ENCODE measurements at places on chromosomes 12 and 14.

- no peak for DNase-seq
These were observed 86.3 kb upstream of the AMN1 start for GRCh38 chr12:31815096-31815495.

GRCh38 chr14:67137744-67138371 is 51.4 kb upstream of the GARIN2 start:
- peak; percentile 12 for DNase-seq

DNA sequence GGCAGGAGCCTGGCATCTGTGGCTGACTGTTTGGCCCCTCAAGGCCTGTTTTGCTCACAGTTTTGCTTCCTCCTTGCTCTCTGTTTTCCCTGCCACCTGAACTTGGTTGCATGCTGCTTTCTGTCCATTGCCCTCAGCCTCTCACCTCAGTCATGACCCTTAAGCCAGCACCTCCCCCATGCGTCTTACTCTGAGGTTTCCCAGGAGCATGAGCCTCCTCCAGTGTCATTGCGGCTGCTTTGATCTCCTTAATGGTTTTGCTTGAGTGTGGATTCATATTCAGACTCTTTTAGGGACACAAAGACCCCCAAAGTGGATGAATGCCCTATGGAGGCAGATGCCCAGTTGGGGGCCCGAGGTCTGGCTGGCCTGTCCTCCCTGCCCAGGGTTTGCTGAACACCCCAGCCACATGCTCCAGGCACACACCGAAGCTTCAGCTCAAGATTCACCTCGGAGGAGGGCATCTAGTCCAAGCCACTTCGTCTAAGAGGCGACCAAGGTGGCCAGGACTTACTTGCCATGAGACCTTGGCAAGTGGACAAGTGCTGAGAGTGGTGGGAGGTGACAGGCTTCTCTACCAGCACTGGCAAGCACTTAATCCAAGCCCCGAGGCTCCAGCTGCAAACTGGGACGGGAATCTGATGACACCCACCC is 95.4 kb upstream of the DIO3 start:
- DNase-seq: no peak

DNA sequence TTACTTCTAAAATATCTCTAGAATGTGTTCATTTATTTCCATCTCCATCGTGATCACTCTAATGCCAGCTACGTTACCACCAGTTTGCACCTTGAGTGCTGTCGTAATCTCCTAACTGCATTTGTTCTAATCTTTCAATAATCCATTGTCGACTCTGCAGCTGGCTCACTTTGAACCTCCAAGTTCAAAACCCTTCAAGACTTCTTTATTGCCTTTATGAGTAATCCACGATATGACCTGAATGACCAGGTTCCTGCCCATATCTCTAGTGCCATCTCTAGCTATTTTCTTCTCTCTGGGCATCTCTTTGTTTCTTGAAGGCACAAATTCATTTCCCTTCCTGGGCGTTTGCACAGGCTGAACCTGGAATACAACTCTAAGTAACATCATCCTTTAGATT is 76.7 kb downstream of the SRGAP1 start:
- DNase-seq: no peak

- no peak for DNase-seq
These were observed 342.6 kb upstream of the E2F7 start for GRCh38 chr12:77407931-77408330.

GRCh38 chr12:43776498-43776897 is 17.7 kb downstream of the IRAK4 start:
- peak; percentile 30 for DNase-seq

DNA sequence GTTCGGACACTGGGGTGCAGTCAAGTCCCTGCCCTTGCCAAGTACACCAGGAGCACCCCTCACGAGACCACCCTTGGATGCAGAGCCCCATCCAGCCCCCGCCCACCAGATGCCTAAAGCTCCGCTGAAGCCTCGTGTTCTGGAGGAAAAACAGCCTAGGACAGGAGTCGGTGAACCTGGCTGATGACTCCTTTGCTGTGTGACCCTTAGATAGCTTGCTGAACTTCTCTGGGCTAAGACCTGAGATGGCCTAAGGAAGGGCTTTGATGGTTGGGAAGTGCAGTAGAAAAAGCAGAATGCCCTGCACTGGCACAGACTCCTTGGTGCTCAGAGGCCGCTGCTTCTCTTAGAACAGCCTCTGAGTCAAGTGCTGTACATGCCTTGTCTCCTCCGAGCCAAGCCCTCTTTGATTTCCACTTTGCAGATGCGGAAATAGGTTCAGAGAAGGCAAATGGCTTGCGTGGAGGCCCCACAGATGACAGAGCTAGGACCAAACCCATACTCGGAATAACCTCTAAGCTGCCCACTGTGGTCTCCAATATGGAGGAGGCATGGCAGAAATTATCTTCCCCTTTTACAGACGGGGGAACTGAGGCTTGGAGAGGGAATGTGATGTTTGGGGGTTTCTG is 52.3 kb downstream of the MVK start:
- DNase-seq: no peak

DNA sequence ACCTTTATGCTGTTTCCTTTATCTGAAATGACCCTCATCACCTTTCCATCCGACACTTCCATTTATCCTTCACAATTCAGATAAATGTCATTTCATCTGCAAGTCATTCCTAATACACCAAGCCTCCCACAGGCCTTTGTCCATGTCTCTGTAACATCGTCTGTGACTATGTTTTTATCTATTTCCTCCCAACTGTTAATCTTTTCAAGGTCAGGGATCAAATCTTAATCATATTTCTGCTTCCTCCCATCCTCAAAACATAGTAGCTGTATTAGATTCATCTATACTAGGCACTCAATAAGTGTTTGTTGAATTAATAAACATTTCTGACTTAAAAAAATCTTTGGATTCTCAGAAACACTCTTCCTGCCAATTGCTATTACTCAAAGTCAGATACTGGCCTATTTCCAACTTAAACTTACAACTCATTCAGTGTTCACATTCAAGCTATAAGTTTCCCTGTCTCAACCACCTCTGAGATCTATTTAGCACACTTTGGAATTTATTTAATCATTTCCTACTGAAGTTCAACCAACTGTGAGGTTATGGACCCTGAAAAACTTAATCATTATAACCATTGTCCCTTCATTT is 100.2 kb upstream of the ALX1 start:
- no peak for DNase-seq

DNA sequence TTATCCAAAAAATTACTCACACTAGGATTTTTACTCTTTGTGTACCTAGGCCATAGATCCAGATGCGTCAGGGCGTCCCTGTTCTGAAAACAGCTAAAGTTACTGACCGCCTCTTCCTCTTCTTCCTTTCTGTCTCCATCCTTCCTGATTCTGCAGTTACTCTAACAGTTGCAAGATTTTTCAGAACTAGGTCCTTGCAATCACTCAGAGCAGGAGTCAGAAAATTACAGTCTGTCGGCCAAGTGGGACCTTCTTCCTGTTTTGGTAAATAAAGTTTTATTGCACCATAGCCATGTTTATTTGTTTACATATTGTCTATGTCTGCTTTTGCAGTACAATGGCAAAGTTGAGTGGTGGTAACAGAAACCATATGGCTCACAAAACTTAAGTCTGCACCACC is 25.6 kb upstream of the FGF6 start:
- no peak for DNase-seq

- no peak for DNase-seq
These were observed 63.8 kb downstream of the MVK start for GRCh38 chr12:109637348-109637747.

DNA sequence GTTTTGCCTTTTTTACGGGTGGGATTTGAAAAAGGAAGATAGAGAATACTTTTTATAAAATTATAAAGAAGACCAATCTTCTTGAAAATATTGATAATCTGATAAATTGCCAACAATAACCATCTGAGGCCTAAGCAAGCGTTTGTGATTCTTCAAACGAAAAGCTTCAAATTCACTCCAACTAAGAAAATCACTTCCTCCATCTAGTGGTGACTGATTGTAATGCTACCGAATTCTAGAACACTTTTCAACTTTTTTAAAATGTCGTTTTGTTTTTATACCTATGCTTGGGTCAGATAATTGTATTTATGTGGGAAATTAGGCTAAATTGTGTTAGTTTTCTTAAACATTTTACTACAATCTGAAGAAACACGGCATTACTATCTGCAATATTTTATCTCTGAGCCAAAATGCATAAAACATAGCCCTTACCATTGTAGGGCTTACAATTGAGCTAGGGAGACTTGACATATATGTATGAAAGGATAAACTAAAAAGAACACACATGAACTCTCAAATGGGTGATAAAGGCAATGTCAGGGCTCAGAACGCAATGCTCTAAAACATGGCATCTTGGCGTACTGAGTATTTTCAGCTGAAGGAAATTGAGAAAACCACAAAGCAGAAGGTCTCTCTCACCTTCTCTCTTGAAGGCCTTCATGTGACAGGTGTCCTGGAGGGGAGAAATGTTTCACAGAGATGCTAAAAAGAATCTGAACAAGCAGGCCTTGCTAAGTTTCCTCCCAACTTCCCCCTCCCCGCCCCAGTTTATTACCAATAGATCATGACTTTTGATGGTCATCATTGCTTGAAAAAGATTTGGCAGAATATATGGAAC is 36.8 kb upstream of the G2E3 start:
- peak; percentile 26 for DNase-seq

- DNase-seq: no peak
These were observed 43.9 kb upstream of the CTDSP2 start for GRCh38 chr12:57890191-57891115.

GRCh38 chr14:20997115-20997514 is 2.0 kb upstream of the SLC39A2 start:
- DNase-seq: no peak

DNA sequence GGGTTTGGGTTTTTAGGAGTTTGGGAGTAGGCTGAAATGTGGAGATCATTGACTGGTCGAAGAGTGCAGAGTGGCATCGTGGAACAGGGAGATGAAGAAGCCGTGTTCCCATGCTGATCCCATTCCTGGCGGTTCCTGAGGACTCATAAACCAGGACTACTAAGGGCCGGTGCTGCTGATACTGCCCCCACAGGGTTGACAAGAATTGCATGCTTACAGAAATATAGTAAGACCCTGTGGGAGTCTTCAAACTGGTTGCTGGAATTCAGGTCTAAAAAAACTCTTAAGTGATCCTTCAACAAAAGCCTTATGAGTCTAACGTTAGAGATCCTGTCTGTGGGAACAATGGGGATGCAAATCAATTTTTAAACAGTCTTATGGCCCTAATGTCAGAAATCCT is 64.0 kb upstream of the ARHGAP5 start:
- DNase-seq: peak; percentile 36

GRCh38 chr14:36655963-36656686 is 5.5 kb upstream of the PAX9 start:
- peak; percentile 57 for DNase-seq

- DNase-seq: no peak
These were observed 2.9 kb upstream of the GLT1D1 start for GRCh38 chr12:128850400-128850799.

GRCh38 chr12:106434526-106434925 is 77.0 kb downstream of the POLR3B start:
- DNase-seq: no peak

GRCh38 chr12:104340925-104341611 is 37.5 kb downstream of the EID3 start:
- DNase-seq: no peak

GRCh38 chr14:49857427-49858003 is 4.9 kb upstream of the NEMF start:
- no peak for DNase-seq

DNA sequence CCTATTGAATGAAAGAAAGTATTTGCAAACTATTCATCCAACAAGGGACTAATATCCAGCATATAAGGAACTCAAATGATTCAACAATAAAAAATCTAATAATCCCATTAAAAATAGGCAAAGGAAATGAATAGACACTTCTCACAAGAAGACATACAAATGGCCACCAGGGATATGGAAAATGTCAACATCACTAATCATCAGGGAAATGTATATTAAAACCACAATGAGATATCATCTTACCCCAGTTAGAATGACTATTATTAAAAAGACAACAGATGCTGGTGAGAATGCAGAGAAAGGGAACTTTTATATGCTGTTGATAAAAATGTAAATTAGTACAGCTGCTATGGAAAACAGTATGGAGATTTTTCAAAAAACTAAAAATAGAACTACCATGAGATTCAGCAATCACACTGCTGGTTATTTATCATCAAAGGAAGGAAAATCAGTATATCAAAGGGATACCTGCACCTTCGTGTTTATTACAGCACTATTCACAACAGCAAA is 89.3 kb downstream of the GARIN6 start:
- DNase-seq: no peak

DNA sequence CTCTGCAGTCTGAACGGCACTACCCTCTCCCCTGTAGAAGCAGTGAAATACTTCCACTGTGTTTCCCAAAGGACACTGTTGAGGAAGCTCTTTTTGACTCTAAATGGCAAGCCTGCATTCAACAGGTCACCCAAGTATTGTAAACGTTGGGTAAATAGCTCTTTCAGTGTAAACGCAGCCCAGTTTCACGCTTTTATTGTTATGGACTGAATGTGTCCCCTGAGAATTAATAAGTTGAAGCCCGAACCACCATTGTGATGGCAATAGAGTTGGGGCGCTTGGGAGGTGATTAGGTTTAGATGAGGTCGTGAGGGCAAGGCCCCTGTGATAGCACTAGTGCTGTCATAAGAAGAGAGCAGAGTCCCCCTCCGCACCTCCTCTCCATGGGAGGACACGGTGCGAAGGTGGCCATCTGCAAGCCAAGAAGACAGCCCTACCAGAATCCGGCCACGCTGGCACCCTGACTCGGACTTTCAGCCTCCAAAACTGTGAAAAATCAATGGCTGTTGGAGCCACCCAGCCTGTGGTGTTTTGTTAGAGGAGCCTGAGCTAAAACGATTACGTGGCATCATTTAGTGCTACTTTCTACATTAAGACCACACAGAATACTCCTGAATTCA is 1.1 kb downstream of the SERPINA10 start:
- no peak for DNase-seq

- no peak for DNase-seq
These were observed 794.3 kb upstream of the NOVA1 start for GRCh38 chr14:27392153-27392552.

- no peak for DNase-seq
These were observed 17.9 kb downstream of the CPM start for GRCh38 chr12:68915055-68915454.

DNA sequence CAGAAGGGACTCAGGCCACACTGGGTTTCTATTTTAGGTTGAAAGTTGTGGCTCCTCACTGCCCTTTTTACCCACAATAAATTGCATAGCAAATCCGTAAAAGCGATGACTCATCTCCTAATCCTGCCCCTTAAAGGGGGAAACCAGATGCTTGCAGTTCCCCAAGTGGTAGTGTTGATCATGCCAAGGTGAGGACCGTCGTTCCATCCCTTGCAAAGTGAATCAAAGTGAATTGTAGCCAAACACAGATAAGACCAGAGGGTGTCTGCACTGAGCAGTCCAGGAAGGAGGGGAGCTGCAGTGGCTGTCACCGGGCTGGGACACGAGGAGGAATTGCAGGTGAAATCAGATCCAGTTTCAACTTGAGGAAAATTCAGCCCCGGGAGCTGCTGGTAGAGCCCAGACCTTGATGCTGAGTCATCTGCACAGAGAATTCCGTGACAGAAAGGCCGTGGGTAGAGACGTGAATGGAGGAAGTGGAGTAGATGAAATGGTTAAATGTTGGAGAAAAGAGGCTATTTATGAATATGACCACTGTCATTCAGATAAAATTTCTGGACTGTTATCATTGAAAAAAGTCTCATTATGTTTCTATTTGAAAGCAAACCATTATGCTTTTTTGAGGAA is 44.2 kb upstream of the MMP17 start:
- peak; percentile 61 for DNase-seq

- no peak for DNase-seq
These were observed 10.9 kb downstream of the BTG1 start for GRCh38 chr12:92134638-92135274.
